Inflammatory macrophage (primary cell): ENCODE measurements at places on chromosomes 6 and 20.
A peak's percentile ranks its signal among the peaks of the same experiment; 100 is the strongest.

DNA sequence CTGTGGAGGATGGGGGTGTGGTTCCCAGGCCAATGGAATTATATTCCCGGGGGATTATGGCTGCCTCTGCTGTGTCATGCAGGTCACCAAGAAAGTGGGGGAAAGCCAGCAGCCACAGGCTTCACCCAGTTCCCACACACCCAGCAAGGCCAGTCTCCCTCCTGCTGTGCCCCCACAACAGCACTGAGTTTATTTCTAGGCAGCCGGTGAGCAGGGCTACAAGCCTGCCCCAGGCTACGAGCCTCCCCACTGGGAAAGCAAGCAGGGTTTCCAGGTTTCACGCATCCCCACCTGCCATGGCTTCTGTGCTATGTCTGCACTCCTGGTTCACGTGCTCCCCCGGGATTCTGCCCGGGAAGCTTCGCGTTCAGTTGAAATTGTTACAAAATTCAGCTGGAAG lies 72.6 kb downstream of the ERMARD start:
- no peak for DNase-seq

DNA sequence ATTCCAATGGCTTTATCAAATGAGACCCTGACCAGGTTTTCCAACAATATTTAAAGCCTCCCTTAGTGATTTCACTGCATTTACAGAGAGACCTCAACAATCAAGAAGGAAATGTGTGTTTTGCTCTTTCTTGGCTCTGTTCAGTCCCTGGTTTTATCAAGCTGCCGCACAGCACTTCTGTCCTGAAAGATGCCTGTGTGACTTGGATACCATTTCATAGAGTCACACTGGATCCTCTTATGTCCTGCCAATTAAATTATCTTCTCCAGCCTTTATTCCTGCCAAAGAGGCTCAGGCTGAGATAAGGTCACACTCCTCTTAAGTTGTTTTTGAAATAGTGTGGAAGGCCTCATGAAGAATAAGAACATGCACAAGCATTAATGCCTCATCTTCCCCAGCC lies 197.0 kb upstream of the RNF217 start:
- DNase-seq: no peak

- peak; percentile 58 for DNase-seq
These were observed 1.5 kb downstream of the VARS2 start for GRCh38 chr6:30915591-30915946.

DNA sequence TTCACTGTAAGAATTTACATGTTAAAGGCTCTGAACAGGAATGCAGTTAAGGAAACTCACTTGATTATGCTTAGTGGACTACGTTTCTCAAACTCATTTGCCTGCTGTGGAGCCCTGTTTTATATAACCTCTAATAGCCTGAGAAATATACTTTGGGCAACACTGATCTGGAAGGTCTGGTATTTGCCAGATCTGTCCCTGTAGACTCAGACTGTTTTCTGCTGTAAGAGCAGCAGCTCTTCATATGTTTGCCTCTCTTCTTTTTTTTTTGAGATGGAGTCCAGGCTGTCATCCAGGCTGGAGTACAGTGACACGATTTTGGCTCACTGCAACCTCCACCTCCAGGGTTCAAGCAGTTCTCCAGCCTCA lies 10.1 kb downstream of the TTPAL start:
- DNase-seq: no peak

- no peak for DNase-seq
These were observed 69.3 kb upstream of the BLCAP start for GRCh38 chr20:37596890-37597536.

DNA sequence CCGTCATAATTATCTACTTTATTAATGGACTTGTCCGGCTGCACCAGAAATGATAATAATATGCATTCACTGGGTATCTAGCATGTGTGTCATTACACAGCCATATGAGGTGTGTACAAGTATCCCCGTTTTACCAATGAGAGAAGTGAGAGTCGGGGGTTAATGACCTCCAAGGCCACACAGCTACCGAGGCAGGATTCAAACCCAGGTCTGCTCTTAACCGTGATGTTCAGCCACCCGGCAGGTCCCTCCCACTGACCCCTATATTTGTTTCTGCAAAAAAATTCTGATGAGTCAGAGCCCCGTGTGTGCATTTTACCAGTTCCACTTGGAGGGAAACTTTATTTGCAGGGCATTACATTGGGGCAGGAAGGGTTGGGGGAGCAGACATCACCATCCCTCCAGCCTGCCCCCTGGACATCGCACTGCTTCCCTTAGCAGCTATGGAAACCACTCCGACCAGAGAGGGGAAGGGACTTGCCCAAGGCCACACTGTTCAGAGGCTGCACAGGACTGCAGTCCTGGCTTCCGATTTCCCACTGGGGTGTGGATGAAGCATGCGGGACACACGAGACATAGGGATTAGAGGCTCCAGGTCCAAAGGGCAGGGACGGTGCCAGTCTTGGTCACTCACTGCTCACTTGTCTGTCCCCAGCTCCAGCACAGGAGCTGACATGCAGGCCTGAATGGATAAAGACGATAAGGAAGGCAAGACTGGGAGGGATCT lies 10.1 kb upstream of the SRC start:
- DNase-seq: peak; percentile 84

- peak; percentile 61 for DNase-seq
These were observed 128.6 kb upstream of the FAM83B start for GRCh38 chr6:54717849-54718455.

DNA sequence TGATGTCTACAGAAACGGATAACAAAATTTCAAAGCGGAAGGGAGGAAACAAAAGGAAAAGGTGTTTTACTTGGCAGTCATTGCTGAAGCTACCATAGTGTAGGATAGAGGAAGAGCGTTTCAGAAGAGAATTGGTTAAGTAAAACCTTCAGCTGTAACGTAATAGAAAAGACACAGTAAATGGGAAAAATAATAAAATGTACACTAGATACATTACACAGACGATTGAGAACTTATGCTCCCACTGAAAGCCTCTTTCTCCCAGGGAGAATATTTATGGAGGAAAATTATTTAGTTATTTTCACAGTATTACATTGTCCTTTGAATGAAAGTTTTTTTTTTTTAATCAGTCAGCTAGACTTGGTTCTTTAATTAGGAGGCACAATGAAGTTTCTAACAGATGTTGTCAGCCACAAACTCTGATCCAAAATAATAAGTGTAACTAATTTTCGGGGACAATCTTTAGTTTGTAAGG lies 90.7 kb upstream of the PRDM1 start:
- DNase-seq: no peak

- DNase-seq: peak; percentile 75
These were observed 34.9 kb downstream of the FOXC1 start for GRCh38 chr6:1644516-1645060.

DNA sequence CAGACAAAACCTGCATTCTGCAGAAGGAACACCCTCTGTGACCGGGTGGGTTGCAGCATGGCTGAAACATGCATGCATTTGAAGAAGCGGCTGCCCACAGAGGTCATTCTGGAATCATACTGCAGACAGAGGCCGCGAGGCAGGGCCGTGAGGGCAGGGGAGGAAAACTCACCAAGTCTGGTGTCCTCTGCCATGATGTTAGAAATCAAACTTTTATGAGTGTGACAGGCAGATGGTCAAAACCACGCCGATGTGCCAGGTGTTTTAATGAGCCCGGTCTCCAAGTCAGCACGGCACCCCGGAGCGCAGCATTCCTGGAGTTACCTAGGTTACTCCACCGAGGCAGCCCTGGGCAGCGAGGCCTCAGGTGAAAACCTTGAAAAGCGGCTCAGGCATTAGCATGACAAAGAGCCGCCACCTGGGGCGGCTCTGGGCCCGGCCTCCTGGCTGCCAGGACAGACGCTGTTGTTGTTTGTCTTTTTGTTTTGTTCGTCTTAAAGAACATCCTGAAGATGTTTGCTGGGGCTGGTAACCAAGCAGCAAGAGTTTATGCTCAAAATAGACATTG lies 255.6 kb downstream of the ERMARD start:
- DNase-seq: no peak

- DNase-seq: no peak
These were observed 338.9 kb downstream of the QKI start for GRCh38 chr6:163753430-163753829.

GRCh38 chr6:144768551-144769075 lies 483.5 kb downstream of the UTRN start:
- no peak for DNase-seq

- DNase-seq: no peak
These were observed 6.1 kb downstream of the KLHL31 start for GRCh38 chr6:53659458-53659857.

DNA sequence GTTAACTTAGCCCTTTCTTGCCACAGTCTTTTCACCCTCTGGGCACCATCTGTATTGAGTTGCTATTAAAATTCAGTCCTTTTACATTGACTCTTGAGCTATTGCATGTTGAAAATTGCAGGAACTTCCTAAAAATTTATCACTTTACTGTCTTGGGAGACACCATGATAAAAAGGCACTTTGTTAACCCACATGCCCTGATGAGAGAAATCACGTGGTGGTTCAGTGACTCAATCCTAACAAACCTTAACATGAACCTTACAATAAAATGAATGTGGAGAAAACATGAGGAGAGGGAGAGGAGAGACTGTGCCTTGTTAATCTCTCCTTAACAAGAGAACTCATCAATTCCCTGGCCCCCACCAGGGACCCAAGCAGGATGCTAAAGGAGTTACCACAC lies 30.8 kb downstream of the GSTA4 start:
- no peak for DNase-seq

- no peak for DNase-seq
These were observed 184.1 kb downstream of the TMEM242 start for GRCh38 chr6:157139054-157139708.

GRCh38 chr6:132495604-132496079 lies 17.3 kb downstream of the STX7 start:
- DNase-seq: no peak

- no peak for DNase-seq
These were observed 52.2 kb downstream of the MYH7B start for GRCh38 chr20:35007891-35008290.
